ENCODE measurements at places on chromosomes 2 and 18.

GRCh38 chr18:79965119-79965902 lies 868 bp downstream of the HSBP1L1 start:
- DNase-seq, result no peak

DNA sequence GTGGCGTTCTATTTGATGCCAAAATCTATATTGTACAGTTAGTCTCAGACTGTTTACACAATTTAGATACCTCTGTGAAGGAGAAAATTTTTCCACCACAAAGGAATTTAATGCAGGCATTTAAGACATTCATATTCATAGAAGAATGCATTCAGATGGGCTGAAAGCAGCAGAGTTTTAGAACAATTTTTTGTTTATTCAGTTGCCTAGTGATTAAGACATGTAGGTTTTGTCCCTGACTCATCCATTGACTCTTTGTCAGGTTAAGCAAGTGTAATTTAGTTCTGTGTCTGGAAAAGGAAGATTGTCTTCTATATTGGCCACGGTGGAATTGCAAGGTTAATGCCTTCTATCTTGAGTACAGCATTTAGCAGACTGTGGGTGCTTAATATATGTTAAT lies 515.0 kb downstream of the PARD3B start:
- DNase-seq, result no peak

DNA sequence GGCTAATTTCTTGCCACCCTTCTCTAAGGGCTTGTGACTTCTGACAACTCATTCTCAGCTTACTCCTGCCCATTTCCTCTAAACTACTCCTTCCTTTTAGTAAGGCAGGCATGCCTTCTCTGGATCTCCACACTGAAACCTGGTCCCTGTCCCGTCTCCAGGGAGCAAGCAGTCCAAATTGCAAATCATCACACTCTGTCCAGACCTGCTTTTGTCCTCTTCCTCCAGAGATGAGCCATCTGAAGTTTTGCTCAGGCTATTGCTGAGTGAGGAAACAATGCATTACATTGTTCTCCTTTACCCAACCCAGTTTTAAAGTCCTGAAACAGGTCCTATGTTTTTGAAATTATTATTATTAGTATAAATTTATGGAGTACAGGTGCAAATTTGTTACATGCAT lies 57.3 kb downstream of the ARHGAP25 start:
- DNase-seq, result no peak

- DNase-seq, result peak; percentile 90
These were observed 87.0 kb downstream of the ALPK2 start for GRCh38 chr18:58541789-58542425.

GRCh38 chr2:41101281-41101680 lies 649.4 kb upstream of the SLC8A1 start:
- DNase-seq, result no peak

GRCh38 chr2:104965900-104966299 lies 72.0 kb upstream of the MRPS9 start:
- no peak for DNase-seq

DNA sequence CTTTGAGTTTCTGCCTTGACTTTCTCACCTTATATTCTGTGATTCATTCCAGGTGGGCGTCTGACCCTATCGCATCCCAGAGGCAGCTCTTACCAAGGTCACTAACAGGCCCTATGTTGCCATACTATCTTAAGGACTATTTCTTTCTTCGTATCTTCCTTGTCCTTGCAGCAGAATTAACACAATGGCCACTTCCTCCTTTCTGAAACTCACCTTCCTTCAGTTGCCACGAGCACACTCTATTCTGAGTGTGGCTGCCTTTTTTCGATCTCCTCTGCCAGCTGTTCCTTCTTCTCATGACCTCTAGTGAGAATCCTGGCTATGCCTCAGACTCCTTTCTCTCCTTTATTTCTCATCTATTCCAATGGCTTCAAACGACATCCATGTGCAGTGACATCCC lies 160.4 kb upstream of the CCDC195 start:
- DNase-seq, result no peak

- DNase-seq, result no peak
These were observed 42.5 kb upstream of the TSPYL6 start for GRCh38 chr2:54298514-54298913.

GRCh38 chr2:174336501-174337336 lies 2.0 kb downstream of the SP9 start:
- no peak for DNase-seq

DNA sequence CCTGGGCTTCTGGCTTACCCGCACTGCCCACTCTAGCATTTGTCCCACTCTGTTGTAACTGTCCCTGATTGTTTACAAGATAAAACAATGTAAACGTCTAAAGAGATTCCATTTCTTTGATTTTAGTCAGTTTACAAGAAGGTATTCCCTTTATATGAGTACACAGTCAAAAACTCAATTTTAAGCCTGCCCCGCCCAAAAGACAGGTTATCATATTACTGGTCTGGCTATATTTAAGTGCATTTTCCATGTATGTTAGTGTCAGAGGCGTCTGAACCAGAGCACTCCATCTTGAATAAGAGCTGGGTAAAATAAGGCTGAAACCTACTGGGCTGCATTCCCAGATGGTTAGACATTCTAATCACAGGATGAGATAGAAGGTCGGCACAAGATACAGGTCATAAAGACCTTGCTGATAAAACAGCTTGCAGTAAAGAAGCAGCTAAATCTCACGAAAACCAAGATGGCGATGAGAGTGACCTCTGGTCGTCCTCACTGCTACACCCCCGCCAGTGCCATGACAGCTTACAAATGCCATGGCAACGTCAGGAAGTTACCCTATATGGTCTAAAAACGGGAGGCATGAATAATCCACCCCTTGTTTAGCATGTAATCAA lies 15.0 kb downstream of the GPR45 start:
- DNase-seq, result no peak
